ENCODE measurements at places on chromosomes 11 and 22.

DNA sequence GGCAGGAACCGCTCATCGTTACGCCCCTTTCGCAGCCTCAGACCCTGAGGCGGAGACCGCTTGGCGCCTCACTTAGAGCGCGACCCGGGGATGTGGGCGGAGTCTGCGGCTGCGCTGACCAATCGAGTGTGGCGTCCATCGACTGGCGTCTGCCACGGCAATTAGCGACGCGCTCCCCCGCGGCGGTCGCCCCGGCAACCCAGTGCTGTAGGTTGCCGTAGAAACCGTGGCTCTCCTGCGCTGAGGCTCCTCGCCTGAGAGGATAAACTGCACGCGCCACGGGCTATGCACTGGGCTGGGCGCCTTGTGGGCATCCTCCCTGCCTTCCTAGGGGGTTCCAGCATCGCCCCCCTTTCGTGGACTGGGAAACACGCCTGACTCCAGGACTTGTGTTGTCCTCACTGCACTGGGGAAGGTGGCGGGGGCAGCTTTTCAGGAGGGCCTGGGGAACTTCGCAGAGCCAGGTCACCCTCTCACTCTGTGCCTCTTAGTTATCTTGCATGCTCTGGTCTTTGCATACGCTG lies 701 bp upstream of the P2RX6 start:
- peak; percentile 91 for DNase-seq

DNA sequence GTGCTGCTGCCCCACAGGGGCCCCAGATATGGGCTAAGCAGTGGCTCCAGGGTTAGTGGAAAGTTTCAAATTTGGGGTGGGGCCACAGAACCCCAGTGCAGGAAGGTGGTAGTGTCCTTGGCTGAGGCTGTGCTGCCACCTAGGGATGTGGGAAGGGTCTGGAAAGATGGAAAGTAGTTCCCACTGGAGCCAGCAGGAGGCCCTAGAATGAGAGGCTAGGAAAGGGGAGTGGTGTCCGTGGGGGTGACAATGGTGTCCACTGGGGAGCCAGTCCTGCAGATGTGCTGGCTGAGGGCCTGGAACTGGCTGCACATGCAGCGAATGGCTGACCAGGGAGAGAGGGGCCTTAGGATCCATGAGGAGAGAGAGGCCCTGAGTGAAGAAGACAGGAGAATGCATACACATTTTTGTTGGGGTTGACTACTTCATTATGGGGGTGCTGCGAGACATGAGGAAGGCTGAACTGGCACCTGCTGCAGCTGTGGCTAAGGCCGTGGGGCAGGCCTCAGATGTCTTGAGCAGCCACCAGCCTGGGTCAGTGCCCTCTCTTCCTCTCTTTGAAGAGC lies 21.1 kb downstream of the RFPL3 start:
- peak; percentile 66 for DNase-seq

GRCh38 chr11:64757549-64758329 lies 2.0 kb downstream of the PYGM start:
- DNase-seq = no peak

- DNase-seq = no peak
These were observed 24.6 kb upstream of the COMT start for GRCh38 chr22:19916941-19917340.

GRCh38 chr11:14290422-14290821 lies 68.6 kb downstream of the RRAS2 start:
- no peak for DNase-seq

DNA sequence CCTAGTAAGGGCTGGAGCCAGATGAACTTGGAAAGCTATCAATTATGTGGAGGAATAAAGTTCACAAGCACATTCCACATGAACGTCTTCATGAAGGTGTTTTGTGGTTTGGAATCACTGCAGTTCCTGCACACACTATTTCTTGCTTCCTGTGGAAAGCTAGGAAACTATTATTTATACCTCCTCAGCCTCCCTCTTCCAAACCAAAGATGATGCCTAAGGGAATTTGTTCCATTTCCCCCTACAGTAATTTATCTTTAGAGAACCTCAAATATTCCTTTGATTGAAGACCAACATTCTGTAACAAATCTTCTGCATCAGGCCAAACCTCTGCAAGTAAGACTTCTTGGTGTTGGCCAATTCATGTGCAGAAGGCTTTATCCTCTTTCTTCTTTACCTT lies 115.8 kb upstream of the ARHGAP20 start:
- no peak for DNase-seq

GRCh38 chr11:92246630-92247029 lies 22.0 kb downstream of the FAT3 start:
- DNase-seq = no peak

- DNase-seq = no peak
These were observed 30.8 kb upstream of the LDLRAD3 start for GRCh38 chr11:35912883-35913624.
